ENCODE measurements at places on chromosomes 12 and 14.

- DNase-seq, result no peak
These were observed 52.3 kb downstream of the RAB35 start for GRCh38 chr12:120064054-120064940.

- no peak for DNase-seq
These were observed 16.9 kb downstream of the SYCP3 start for GRCh38 chr12:101722392-101722791.

DNA sequence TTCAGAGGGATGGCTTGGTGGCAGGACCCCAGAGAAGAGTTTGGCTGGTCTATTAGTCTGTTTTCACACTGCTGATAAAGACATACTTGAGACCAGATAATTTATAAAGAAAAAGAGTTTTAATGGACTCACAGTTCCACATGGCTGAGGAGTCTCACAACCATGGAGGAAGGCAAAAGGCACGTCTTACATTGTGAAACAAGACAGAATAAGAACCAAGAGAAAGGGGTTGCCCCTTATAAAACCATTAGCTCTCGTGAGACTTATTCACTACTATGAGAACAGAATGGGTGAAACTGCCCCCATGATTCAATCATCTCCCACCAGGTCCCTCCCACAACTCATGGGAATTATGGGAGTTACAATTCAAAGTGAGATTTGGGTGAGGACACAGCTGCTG is 78.5 kb upstream of the SSTR1 start:
- DNase-seq, result no peak

GRCh38 chr12:124917841-124918621 is 3.6 kb upstream of the UBC start:
- DNase-seq, result no peak

DNA sequence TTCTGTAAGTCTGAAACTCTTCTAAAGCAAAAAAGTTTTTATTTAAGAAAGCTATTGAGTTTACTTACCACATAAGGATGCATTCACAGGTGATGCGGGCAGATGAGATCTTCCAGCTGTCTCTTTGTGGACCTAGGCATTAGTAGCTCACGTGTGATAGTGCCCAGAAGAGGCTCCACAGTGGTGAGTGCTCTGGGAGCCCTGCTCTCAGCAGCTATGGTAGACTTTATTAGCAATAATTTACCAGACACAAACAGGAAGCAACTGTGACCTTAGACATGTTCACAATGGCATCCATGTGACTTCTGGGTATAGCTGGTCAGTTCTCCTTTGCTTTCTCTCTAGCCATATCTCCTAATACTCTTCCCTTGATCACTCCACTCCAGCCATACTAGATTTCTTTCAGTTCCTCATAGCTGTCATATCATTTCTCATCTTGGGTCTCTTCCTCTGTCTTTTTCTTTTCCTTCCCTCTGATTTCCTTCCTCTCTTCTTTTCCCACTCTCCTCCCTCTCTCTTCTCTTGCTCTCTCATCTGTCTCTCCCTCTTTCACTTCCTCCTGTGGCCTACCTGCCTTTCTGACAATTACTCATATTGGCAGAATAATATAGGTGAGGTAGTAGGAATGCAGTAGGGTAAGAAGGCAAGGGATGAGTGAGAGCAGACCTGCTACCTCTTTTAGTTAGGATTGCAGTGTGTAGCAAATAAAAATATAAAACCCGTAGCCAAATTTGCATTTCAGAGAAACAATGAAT is 75.2 kb upstream of the SCAF11 start:
- DNase-seq, result no peak

DNA sequence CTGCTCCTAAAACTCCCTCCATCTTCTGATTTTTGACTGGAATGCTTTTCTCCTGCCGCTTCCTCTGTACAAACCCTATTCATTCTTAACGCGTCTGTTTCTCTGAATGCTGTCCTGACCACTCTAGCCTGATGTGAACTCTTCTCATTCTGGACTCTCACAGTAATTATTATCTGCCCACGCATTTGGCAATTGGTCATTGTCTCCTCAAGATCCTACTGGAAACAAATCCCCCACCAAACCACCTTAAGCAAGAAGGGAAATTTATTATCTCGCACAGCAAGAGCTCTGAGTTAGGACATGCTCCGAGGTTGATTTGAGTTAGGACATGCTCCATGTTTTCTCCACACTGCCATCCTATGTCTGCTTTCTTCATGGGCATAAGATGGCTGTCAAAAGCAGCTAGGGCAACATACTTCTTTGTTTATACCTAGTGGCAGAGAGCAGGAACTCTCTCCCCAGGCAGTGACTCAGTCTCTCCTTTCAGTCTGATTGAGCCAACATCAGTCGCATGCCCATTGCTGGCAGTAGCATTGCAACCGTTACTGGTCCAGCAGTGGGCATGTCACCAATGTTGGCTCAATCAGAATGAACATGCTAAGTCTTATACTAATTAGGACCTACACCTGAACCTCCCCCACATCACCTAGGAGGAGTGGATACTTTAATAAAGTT is 102.2 kb downstream of the SSPN start:
- no peak for DNase-seq

GRCh38 chr12:39743655-39744054 is 124.1 kb upstream of the ABCD2 start:
- no peak for DNase-seq

DNA sequence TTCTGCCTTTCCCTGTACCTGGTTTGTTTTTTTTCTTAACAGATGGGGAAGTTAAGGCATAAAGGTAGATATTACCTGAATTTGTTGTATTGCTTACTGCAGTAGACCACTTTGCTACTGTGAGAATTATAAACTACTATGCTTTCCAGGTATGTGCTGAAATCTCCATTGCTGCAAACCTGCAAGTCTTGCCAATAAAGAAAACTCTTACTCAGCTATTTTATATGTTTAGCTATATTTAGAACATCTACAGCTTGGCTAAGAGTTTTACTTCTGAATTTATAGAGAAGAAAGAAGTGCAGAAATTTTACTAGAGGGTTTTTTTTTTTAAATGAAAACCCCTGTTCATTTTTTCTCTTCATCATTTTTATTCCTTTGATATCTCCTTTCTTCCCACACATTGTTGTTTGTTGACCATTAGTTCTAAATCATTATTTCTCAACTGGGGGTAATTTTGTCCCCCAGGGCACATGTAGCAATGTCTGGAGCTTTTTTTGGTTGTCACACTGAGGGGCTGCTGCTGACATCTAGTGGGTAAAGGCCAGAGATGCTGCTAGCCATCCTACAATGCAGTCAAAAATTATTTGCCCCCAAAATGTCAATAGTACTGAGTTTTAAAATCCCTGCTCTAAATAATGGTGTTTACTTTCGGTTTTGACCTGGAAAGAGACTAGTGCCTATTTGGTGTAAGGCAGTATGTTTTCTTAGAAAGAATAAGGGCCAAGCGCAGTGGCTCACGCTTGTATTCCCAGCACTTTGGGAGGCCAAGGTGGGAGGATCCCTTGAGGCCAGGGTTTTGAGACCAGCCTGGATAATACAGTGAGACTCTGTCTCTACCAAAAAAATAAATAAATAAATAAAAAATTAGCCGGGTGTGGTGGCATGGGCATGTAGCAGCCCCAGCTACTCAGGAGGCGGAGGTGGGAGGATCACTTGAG is 48.6 kb downstream of the PCNX1 start:
- DNase-seq, result peak; percentile 54

- peak; percentile 83 for DNase-seq
These were observed at the start of gene EMP1 for GRCh38 chr12:13196130-13196921. Gene EMP1, plus strand, starts transcription at chr12:13196726. Its CDS starts 14,785 bp downstream, at chr12:13211511.

DNA sequence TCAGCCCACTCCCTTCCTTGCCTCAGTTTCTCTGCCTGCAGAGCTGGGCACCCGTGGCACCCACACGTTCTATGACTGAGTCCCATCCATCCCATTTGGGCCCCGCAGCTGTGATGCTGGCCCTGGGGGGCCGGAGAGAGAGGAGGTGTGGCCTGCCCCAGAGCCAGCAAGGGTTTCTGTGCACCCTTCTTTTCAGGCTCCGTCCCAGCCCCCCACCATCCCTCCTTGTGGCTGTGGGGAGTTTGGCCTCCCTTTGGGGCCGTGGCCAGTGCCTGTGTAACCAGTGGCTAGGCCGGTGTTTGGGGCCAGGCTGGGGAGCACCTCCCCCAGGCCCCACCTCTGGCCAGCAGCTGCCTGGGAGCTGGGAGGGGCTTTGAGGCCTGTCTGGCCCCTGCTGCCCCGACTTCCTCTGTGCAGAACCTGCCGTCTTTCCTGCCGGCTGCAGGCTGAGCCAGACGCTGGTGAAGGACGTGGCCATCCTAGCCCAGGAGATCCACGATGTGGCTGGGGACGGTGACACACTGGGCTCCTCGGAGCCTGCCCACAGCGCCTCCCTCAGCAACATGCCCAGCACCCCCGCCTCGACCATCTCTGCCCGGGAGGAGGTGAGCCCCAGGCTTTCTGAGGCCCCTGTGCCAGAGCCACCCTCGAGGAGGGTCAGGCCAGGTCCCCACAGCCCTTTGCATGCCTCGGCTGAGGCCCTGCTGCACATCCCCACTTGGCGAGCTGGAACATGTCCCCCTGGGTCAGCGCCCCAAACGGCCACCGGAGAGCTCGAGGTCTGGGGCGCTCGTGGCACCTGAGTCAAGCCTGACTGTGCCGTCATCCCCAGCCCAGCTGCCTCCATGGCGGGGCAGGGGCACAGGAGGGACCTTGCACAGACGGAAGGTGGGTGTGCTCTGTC is 27.7 kb downstream of the CEP170B start:
- no peak for DNase-seq

- peak; percentile 40 for DNase-seq
These were observed 133.8 kb upstream of the NUDT4 start for GRCh38 chr12:93243689-93244513.

- DNase-seq, result no peak
These were observed 46.6 kb upstream of the FZD10 start for GRCh38 chr12:130115646-130116045.

- DNase-seq, result peak; percentile 29
These were observed at the start of gene GPR84 for GRCh38 chr12:54364413-54364812. Gene GPR84, minus strand, starts transcription at chr12:54364486. Its CDS starts 635 bp downstream, at chr12:54363851.

DNA sequence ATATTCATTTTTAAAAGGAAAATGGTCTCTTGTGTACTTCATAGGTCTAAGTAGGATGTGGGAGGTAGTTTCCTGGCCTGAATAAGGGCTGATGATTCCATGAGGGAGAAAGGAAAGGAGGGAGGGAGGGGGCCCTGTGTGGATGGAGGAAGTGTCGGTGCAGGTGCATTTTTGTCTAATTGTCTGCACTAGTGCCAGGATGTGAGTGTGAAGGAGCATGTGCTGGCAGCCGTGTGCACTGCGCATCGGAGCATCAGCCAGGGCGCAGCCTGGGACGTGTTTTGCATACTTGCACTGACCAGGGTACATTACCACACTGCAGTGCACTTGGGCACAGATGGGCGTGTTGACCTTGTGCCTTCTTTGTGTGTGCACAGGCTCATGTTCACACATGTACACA is 29.2 kb downstream of the SMUG1 start:
- DNase-seq, result no peak

DNA sequence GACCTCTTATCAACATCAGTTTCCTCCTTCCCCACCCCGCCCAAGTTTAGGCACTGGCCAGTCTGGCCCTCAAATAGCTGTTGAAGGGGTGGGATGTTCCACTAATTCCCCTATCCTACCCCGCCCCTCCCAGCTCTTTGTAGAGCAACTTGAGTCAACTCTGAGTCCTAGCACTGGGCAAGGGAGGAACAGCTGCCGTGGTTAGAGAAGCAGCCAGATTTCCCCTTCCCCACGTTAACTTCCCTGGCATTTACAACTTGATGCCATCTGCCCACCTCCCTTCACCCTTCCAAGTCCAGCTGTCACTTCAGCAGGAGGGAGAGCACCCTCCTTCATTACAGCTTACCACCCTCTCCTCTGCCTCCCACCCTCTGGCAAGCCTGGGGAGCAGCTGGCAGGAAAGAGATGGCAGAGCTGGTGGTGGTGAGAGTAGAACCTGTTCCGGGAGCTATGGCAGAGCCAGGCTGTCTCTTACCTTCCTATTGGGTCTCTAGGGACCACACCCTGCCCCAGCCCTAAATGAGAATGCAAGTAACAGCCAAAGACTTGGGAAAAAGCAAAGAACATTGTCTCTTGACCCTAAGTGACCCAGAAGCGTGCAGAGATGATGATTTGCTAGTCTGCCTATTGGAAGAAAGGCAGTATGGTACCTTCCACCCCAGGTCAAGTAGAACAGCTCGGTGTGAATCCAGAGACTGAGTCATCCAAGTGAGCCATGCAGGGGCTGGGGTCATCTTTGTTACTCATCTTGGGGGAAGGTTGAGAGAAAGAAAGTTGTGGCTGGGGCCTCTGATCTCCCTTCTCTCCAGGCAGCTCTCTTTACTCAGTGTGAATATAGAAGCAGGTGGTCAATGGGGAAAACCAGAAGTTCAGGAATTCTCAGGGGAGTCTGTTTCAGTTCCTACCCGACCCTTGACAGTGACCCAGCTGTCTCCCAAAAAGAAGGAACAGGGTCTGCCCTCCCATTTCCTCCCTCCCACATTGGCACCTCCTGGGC is 1.5 kb downstream of the BLOC1S1 start:
- no peak for DNase-seq

- DNase-seq, result no peak
These were observed 19.9 kb upstream of the NEDD1 start for GRCh38 chr12:96886998-96887677.

DNA sequence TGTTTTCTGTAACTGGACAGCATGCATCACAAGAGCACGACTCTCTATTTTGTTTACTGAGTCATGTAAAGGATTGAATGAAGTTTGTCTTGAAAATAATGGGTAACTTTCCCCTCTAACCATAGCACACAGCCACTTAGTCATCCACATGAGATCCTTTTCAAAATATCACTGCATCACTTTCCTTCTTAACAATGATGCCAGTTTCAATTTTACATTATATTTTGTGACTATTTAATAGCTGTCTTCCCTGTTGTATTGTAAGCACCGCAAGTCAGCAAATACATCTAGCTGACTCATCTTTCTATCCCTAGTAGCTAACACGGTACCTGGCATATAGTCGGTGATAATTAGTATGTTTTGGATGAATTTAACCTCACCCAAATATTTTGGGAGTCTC is 83.3 kb upstream of the PPM1H start:
- DNase-seq, result no peak

- no peak for DNase-seq
These were observed 16.2 kb downstream of the TWF1 start for GRCh38 chr12:43789941-43790340.

GRCh38 chr12:79687711-79688260 is 3.0 kb downstream of the PAWR start:
- DNase-seq, result no peak

GRCh38 chr14:92464716-92465115 is 48.9 kb upstream of the RIN3 start:
- DNase-seq, result no peak

DNA sequence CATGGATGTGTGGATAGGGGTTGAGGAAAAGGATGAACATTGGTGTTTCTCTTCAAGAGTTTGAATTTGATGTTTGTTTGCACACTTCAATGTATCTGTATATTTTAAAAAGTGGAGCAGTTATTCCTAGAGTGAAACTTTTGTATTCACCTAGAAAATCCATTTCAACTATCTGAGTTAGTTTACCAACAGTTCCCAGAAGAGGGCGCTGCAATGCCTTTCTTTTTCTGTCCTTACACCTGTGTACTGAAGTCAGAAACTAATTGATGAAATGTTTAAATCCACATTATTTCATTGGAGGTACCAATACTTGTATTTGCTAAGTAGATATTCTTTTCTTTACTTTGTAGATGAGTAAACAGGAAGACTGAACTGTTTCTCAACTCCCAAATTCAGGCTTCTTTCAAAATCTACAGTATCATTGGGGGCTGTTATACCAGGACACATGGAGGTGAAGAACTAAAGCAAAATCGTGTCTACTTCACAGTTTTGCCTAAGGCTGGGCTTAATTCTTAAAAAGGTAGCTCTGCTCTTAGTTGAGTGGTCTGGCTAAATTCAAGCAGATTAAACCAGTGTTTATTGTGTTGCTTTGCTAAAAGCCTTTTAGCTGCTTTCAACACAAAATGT is 26.6 kb upstream of the KLRB1 start:
- peak; percentile 80 for DNase-seq
